Eye (tissue), 1 donor: ENCODE measurements at places on chromosomes 1 and 21.
A peak's percentile ranks its signal among the peaks of the same experiment; 100 is the strongest.

GRCh38 chr1:153422450-153423068, 6.2 kb downstream of the S100A7A start:
- DNase-seq: peak; percentile 93

- peak; percentile 91 for DNase-seq
Observed at GRCh38 chr1:23177438-23178380, 9.1 kb upstream of the LUZP1 start.

DNA sequence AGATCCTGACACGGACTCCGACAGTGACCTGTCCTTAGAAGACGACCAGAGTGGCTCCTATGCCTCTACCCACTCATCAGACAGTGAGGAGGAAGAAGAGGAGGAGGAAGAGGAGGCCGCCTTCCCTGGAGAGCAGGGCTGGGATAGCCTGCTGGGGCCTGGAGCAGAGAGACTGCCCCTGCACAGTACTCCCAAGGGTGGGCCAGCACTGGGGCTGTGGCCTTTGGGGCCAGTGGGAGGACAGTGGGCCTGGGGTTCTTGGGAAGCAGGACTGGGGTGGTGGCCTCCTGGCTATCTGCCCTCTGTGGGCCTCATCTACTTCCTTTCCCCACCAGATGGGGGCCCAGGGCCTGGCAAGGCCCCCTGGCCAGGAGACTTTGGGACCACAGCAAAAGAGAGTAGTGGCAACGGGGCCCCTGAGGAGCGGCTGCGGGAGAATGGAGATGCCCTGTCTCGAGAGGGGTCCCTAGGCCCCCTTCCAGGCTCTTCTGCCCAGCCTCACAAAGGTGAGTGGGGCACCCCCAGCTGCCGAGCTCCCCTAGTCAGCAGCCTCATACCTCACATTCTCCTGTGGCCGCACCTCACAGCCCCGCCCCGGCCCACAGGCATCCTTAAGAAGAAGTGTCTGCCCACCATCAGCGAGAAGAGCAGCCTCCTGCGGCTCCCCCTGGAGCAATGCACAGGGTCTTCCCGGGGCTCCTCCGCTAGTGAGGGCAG, 10.0 kb downstream of the PSRC1 start:
- no peak for DNase-seq

DNA sequence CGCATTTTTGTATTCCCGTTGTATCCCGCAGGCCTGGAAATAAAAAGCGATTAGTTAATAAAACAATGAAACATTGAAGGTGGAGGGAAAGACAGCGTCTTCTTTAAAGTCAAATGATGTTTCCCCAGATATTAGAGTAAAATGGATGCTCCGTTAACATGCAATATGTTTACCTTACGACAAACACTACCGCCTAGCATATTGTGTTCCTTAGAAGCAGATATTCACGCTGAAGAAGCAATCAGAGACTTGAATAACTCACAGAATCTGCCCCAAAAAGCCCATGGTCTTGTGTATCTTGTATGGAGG, 583 bp upstream of the B4GALT3 start:
- no peak for DNase-seq

GRCh38 chr1:11397151-11397901, 81.6 kb upstream of the DISP3 start:
- DNase-seq: peak; percentile 41

DNA sequence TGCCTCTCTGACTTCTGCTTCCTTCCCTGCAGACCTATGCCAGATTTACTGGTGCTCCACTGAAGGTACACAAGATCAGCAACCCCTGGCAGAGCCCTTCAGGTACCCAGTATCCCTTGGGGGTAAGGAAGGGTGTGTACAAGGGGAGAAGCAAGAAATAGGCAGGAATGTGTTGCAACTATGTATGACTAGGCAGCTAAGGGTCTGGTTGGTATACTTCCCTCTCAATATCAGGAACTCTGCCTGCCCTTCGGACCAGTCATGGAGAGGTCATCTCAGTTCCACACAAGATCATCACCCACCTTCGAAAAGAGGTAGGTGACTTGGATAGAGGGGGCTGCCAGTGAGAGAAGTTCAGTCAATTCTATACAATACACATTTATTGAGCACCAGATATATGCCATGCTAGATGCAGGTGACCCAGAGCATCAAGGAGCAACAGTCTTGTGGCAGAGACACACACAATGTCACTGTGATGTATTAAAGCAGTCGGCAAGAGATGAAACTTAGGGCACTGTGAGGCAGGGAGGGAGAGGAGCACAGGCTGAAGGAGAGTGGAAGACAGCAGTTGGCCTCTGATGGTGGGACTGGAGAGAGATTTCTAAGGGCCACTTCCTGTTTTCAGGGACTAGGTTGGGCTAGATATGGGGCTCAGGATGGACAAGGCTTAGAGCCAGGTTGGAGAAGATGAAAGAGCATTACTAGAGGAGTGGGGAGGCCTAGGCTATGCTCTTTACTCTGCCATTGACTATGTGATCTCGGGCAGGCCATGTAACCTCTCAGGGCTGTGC, 2.0 kb downstream of the MTX1 start:
- DNase-seq: no peak

GRCh38 chr1:22275167-22275566, 132.3 kb upstream of the WNT4 start:
- peak; percentile 49 for DNase-seq

GRCh38 chr1:210736713-210737112, 397.2 kb downstream of the KCNH1 start:
- no peak for DNase-seq

GRCh38 chr21:41530366-41530765, 22.4 kb upstream of the TMPRSS2 start:
- DNase-seq: no peak

GRCh38 chr1:2816786-2817185, 15.3 kb upstream of the TTC34 start:
- no peak for DNase-seq
